ENCODE measurements at places on chromosomes 12 and 14. TPM values are rescaled to one million over a fixed set of nuclear protein-coding genes. Genes with fewer than 3 reads are reported as not detected.

The PARPBP gene
- total RNA-seq, result 13.7 TPM

- H3K4me1 ChIP-seq, result no peaks in the 10 kb centered on the region
- no peaks in the 10 kb centered on the region for H3K27me3 ChIP-seq
- no peak for DNase-seq
- no peak overlapping the region for H3K27ac ChIP-seq
- H3K36me3 ChIP-seq, result no peaks in the 10 kb centered on the region
Measured at GRCh38 chr14:70143306-70143705, 45.4 kb downstream of the SLC8A3 start.

DNA sequence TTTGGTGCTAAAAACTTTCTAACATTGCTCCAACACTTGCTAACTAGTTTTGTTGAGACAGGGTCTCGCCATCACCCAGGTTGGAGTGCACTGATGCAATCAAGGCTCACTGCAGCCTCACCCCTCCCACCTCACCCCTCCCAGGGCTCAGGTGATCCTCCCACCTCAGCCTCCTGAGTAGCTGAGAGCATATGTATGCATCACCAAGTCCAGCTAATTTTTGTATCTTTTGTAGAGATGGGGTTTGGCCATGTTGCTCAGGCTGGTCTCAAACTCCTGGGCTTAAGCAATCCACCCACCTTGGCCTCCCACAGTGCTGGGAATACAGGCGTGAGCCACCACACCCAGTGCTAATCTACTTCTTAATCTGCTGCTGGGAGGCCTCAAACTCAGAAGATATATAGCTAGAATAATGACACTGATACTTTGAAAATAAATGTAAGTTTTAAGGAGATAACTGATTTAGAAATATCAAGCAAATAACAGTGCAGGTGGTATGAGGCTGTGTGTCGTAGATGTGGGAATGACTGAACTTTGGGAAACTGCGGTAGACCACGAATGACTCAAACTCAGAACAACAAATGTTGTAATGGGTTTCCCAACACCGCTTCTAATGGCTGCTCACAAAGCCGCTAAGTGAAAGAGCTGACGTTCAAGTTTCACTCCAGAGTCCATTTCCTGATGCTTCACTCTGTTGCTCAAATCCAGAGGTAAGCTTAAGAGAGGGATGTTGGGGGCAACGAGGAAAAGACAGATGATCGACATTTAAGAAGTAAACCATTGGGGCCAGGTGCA lies 10.0 kb downstream of the TMCC3 start:
- no peak overlapping the region for H3K27ac ChIP-seq
- no peaks in the 10 kb centered on the region for H3K27me3 ChIP-seq
- H3K4me3 ChIP-seq, result no peak overlapping the region
- H3K36me3 ChIP-seq, result no peaks in the 10 kb centered on the region
- H3K4me1 ChIP-seq, result no peaks in the 10 kb centered on the region

GRCh38 chr12:94679554-94680195 lies 29.3 kb upstream of the TMCC3 start:
- DNase-seq, result no peak
- no peaks in the 10 kb centered on the region for H3K4me1 ChIP-seq
- H3K27me3 ChIP-seq, result no peaks in the 10 kb centered on the region
- H3K36me3 ChIP-seq, result no peaks in the 10 kb centered on the region
- H3K4me3 ChIP-seq, result no peak overlapping the region

DNA sequence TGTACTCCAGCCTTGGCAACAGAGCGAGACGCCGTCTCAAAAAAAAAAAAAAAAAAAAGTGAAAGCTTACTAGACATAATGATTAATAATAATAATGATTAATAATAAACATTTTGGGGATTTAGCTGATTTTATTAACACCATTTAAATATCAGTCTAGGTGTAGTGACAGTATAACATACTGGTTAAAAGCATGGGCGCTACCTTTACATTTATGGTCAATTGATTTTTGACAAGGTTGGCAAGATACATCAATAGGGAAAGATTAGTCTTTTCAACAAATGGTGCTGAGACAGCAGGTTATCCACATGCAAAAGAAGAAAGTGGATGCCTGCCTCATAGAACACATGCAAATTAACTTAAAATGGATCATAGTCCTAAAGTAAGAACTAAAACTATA lies 34.3 kb downstream of the TXNRD1 start:
- DNase-seq, result no peak
- H3K4me3 ChIP-seq, result no peak overlapping the region
- H3K27ac ChIP-seq, result no peak overlapping the region
- H3K36me3 ChIP-seq, result no peaks in the 10 kb centered on the region

GRCh38 chr12:68641138-68641537 lies 30.4 kb downstream of the RAP1B start:
- H3K4me1 ChIP-seq, result peaks cover 55% of the 10 kb centered on the region
- H3K4me3 ChIP-seq, result no peak overlapping the region
- no peaks in the 10 kb centered on the region for H3K27me3 ChIP-seq
- H3K27ac ChIP-seq, result peak overlapping the region; percentile 46
- H3K36me3 ChIP-seq, result peaks cover 7% of the 10 kb centered on the region
- no peak for DNase-seq

DNA sequence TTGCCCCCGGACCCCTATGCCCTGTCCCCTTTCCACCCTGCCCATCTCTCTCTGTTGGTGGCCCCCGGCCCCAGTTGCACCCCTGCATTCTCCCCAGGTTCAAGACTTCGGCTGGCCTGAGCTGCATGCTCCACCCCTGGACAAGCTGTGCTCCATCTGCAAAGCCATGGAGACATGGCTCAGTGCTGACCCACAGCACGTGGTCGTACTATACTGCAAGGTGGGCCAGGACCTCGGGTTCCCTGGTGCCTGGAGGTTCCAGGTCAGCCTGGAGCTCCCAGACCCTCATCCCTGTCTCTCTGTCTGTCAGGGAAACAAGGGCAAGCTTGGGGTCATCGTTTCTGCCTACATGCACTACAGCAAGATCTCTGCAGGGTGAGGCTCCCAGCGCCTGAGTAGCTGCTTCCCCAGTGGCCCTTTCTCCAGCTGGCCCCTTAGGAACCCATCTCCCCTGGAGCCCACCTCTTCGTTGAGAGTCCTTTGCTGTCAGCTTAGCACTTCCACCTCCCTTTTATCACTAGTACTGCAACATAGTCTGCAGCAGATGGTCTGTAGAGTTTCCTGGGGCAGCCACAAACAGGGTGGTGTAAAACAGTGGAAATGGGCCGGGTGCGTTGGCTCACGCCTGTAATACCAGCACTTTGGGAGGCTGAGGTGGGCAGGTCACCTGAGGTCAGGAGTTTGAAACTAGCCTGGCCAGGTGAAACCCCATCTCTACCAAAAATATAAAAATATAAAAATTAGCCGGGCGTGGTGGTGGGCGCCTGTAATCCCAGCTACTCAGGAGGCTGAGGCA lies 5.8 kb downstream of the TNS2 start:
- no peaks in the 10 kb centered on the region for H3K27me3 ChIP-seq
- H3K4me3 ChIP-seq, result no peak overlapping the region
- H3K36me3 ChIP-seq, result no peaks in the 10 kb centered on the region
- no peak for DNase-seq
- peaks cover 8% of the 10 kb centered on the region for H3K4me1 ChIP-seq
- no peak overlapping the region for H3K27ac ChIP-seq

The SMIM41 gene
- 0.75 TPM for total RNA-seq

- no peaks in the 10 kb centered on the region for H3K4me1 ChIP-seq
- no peak overlapping the region for H3K4me3 ChIP-seq
- H3K27me3 ChIP-seq, result no peaks in the 10 kb centered on the region
Measured at GRCh38 chr12:124109760-124110159, 136.7 kb downstream of the ZNF664 start.

The ADAM21 gene
- total RNA-seq, result not detected

GRCh38 chr14:68487805-68488590 lies 304.9 kb downstream of the ZFP36L1 start:
- DNase-seq, result no peak
- no peak overlapping the region for H3K4me3 ChIP-seq
- H3K27me3 ChIP-seq, result no peaks in the 10 kb centered on the region
- no peak overlapping the region for H3K27ac ChIP-seq
- H3K4me1 ChIP-seq, result no peaks in the 10 kb centered on the region

GRCh38 chr12:89252284-89252683 lies 100.0 kb downstream of the DUSP6 start:
- DNase-seq, result no peak
- H3K4me1 ChIP-seq, result no peaks in the 10 kb centered on the region
- no peak overlapping the region for H3K4me3 ChIP-seq
- no peaks in the 10 kb centered on the region for H3K36me3 ChIP-seq

GRCh38 chr12:115332945-115333344 lies 649.0 kb upstream of the TBX3 start:
- H3K4me3 ChIP-seq, result no peak overlapping the region
- H3K36me3 ChIP-seq, result no peaks in the 10 kb centered on the region
- no peak for DNase-seq
- no peaks in the 10 kb centered on the region for H3K27me3 ChIP-seq
- no peak overlapping the region for H3K27ac ChIP-seq

The PTPRB gene
- 0.07 TPM for total RNA-seq

The PSEN1 gene
- 57.8 TPM for total RNA-seq

DNA sequence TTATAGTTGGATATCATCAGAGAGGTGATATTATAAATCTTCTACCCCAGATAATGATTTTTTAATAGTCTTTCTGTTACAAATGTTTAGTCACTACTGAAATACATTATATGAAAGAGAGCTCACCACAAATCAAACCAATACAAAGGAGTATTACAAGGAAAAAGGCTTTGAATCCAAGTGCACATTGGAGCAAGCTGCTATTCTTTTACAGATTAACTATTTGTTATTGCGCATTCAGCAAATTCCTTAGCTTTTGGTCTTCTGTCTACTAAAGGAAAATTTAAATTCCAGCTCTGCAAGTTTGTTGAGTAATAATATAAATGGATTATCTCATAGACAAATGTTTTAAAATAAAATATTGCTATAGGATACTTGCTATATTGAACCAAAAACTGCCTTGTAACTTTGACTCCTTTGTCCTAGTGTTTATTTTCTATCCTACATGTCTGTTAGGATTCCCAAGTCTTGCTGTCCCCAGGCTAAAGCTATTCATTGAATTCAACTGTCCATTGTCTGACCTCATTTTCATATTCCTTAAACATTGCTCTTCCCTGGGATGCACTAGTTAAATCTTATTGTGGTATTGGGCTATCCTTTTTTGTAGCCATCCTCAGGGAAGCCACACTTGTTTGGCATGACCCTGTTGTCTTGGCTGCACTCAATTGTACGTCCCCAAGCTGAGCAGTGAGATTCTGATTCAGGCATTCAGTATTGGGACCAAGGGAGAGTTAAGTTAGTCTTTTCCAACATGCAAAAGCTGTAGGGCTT lies 41.5 kb downstream of the PDE3A start:
- no peaks in the 10 kb centered on the region for H3K36me3 ChIP-seq
- no peak overlapping the region for H3K27ac ChIP-seq

The NAV3 gene
- 0.04 TPM for total RNA-seq

The RTL1 gene
- 0.11 TPM for total RNA-seq

GRCh38 chr12:6605421-6606330 lies 1.5 kb downstream of the CHD4 start:
- peak overlapping the region; percentile 83 for H3K27ac ChIP-seq
- H3K36me3 ChIP-seq, result peaks cover 45% of the 10 kb centered on the region
- H3K27me3 ChIP-seq, result no peaks in the 10 kb centered on the region
- H3K4me1 ChIP-seq, result peaks cover 43% of the 10 kb centered on the region
- peak overlapping the region; percentile 89 for H3K4me3 ChIP-seq

DNA sequence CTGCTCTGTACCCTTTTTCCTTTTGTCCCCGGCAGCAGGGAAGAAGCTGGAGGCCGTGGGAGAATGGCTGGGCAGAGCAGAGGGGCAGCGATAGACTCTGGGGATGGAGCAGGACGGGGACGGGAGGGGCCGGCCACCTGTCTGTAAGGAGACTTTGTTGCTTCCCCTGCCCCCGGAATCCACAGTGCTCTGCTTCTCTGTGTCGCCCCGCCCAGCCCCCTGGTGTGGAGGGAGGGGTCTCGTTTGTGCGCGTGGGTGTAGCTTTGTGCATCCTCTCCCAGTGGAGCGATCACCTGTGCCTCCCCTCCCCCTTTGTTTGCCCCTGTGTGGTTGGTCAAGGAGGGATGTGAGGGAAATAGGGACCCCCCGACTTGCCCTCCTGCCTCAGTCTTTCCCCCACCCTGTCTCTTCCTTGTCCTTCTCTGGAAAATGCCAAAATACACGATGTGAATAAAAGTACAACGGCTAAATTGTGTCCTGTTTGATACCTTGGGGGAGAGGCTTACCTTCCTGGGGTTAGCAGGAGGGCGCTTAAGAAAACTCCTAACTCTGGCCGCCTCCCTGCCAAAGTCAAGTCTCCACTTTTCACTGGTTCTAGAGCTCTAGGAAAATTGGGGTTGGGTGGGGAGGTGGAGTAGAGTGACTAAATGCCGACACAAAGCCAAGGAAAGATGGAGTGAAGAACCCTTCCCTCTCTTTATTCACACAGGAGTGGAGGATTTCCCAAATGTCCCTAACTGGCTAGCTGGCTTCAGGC lies 990 bp upstream of the TPI1 start:
- no peaks in the 10 kb centered on the region for H3K27me3 ChIP-seq
- peaks cover 50% of the 10 kb centered on the region for H3K36me3 ChIP-seq
- peak overlapping the region; percentile 90 for H3K4me3 ChIP-seq
- peak overlapping the region; percentile 98 for H3K27ac ChIP-seq
- peaks cover 40% of the 10 kb centered on the region for H3K4me1 ChIP-seq

- no peaks in the 10 kb centered on the region for H3K36me3 ChIP-seq
- no peak for DNase-seq
- no peaks in the 10 kb centered on the region for H3K4me1 ChIP-seq
- no peaks in the 10 kb centered on the region for H3K27me3 ChIP-seq
- H3K4me3 ChIP-seq, result no peak overlapping the region
Measured at GRCh38 chr12:4908684-4909409, 858 bp upstream of the KCNA1 start.

- H3K4me1 ChIP-seq, result peaks cover 33% of the 10 kb centered on the region
- peak; percentile 65 for DNase-seq
- H3K27me3 ChIP-seq, result no peaks in the 10 kb centered on the region
- H3K27ac ChIP-seq, result peak overlapping the region; percentile 86
- H3K36me3 ChIP-seq, result peaks cover 5% of the 10 kb centered on the region
Measured at GRCh38 chr14:35122696-35123387, 490 bp downstream of the PRORP start.

DNA sequence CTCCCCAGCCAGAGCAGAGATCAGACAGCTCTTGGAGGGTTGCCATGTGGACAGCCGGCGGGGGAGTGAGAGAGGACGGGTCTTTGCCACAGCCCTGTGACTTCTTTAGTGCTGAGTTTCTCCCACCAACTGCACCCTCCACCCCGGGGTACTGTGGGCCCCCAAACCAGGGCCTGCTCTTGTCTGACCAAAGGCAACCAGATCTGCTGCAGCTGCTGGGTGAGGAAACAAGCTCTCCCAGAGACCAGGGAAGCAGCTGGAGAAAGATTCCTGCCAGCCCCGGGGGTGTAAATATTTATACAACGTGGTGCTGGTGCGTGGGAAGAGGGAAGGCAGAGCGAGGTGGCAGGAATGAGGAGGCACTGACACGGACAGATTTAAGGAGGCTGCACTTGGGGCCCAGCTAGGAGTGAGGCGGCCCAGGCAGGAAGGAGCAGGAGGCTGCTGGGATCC lies 14.3 kb upstream of the ZFP36L1 start:
- peaks cover under 1% of the 10 kb centered on the region for H3K36me3 ChIP-seq
- no peaks in the 10 kb centered on the region for H3K27me3 ChIP-seq
- H3K4me3 ChIP-seq, result no peak overlapping the region
- no peak overlapping the region for H3K27ac ChIP-seq
- DNase-seq, result peak; percentile 75
- H3K4me1 ChIP-seq, result peaks cover 16% of the 10 kb centered on the region

The MGST1 gene
- total RNA-seq, result not detected

Data from Karpas-422 (cell line).